Activated T-cell treated with anti-CD3 and anti-CD28 coated beads, Interleukin-2, amount 50 U/mL, for 72 hours (primary cell): ENCODE measurements at places on chromosomes 7 and 10.

GRCh38 chr7:68031180-68031943 lies 1034.7 kb downstream of the TYW1 start:
- DNase-seq = no peak

DNA sequence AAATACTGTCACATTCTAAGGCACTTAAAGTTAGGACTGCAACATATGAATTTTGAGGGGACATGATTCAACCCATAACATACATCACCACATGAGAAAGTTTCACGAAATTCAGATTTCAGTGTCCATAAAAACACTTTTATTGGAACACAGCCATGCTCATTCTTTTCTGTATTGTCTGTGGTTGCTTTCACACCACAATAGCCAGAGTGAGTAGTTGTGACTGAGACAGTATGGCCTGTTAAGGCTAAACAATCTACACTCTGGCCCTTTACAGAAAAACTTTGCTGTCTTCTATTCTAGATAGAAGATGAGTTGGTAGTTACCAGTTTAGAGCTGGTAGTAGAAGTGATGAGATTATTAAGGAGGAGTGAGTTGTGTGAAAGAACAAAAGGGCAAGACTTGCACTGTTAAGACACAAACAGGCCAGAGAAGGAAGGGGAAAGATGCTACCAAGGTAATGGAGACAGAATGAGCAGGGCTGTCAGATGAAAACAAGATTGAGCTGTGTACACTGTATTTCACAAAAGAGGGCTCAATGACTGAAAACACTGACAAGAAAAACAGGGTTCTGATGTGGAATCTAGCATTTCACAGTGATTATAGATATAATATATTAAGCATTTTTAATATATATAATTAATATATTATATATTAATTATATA lies 108.6 kb downstream of the PPP1R3A start:
- no peak for DNase-seq

- no peak for DNase-seq
Measured at GRCh38 chr10:71432101-71432905, 35.6 kb downstream of the CDH23 start.

DNA sequence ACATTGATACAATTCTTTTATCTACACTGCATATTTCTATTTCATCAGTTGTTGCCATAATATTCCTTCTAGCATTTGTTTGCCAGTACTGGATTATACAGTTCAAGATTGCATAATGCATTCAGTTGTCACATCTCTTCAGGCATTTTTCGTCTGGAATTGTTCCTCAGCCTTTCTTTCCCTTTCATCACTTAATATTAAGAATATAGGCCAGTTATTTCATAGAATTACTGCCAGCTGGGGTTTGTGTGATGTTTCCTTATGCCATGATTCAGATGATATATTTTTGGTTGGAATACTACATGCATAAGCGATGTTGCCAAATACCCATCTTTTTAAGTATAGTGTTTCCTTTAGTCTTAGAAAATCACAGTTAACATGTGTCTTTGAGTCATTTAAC lies 20.8 kb downstream of the KIFBP start:
- no peak for DNase-seq

DNA sequence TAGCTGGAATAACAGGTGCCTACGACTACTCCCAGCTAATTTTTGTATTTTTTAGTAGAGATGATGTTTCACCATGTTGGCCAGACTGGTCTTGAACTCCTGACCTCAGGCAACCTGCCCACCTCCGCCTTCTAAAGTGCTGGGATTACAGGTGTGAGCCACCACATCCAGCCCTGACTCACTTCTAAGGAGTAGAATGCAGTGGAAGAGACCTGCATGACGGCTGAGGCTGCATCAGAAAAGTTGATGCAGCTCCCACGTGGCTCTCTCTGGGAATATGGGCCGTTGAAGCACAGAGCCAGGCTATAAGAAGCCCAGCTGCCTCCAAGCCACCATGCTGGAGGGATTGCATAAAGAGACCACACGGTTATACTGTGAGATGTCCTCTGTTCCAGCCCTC lies 21.6 kb upstream of the ASL start:
- no peak for DNase-seq

DNA sequence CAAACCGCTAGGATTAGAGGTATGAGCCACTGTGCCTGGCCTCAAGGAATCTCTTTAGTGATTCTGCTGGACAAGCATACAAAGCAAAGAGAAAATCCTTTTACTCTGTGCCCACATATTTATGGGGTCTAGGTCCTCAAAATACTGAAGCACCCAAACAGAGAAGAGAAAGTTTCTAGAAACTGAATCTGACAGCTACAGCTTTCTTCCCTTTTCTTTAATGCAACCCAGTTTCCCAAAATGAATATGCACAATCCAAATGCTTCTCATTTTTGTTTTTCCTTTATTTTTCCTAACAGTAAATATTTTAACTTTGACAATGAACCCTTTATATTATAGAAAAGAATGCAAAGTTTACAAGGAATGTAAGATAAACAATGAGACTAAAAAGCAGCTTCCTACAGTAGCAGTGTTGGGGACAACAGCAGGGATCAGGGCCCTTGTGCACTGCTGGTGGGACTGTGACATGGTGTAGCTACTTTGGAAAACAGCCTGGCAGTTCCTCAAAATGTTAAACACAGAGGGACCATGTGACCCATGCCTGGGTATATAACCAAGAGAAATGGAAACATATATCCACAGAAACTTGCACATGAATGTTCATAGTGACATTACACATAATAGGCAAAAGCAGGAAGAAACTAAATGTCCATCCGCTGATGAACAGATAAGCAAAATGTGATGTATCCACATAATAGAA lies 325.2 kb downstream of the PRPF18 start:
- no peak for DNase-seq

GRCh38 chr10:46323176-46323575 lies 36.4 kb downstream of the ANTXRL start:
- DNase-seq = no peak

- DNase-seq = no peak
Measured at GRCh38 chr7:90111-91063, 102.0 kb upstream of the FAM20C start.

DNA sequence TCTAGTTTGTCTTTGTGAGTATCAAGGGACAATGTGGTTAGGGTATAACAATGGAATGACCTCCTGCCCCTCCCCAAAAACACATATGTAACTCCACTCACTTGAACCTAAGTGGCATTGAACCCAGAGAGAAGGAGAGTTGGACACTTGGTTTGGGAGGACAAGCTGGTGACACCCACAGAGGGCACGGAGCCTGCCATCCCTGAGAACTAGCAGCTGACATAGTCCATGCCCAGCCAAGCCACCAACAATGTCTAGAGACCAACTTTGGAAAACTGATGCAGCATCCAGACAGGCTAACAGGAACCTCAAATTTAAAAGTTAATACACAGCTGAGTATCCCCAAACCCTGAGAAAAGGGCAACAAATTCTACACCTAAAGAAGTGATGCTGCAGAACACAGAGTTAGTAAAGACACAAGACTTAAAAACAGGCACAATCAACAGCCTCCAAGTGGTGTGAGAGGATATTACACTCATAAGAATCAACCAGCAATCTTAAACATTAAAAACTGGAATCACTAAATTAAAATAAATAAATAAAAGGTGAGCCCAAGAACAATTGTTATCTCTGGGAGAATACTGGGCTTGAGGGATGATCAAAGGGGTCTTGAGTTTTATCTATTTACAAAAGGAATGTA lies 27.2 kb downstream of the NUDCD3 start:
- DNase-seq = no peak

DNA sequence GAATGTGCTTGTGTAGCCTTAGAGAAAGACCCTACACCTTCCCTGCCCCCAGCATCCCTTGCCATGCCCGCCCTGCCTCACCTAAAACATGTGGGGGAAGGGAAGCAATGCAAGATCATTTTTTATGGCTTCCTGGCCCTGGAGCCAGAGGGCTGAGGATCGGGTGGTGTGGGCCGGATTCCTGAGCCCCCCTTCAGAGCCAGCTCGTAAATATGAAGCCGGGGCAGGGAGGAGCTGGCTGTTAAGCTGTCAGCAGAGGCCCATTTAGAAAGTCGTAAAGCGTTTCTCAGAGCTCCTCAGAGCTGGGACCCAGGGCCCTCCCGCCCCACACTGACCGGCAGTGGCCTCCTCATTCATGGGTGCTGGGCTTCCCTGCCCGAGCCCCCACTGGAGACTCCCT lies 23.9 kb downstream of the UNC5B start:
- DNase-seq = no peak

- no peak for DNase-seq
Measured at GRCh38 chr10:71079761-71080380, 132.5 kb upstream of the UNC5B start.

GRCh38 chr7:94011714-94012353 lies 7.7 kb upstream of the BET1 start:
- DNase-seq = no peak

GRCh38 chr10:80132299-80133139 lies at the start of gene PLAC9:
Gene PLAC9 (plus strand): TSS chr10:80132730. CDS start chr10:80132763, 33 bp downstream.
- no peak for DNase-seq

DNA sequence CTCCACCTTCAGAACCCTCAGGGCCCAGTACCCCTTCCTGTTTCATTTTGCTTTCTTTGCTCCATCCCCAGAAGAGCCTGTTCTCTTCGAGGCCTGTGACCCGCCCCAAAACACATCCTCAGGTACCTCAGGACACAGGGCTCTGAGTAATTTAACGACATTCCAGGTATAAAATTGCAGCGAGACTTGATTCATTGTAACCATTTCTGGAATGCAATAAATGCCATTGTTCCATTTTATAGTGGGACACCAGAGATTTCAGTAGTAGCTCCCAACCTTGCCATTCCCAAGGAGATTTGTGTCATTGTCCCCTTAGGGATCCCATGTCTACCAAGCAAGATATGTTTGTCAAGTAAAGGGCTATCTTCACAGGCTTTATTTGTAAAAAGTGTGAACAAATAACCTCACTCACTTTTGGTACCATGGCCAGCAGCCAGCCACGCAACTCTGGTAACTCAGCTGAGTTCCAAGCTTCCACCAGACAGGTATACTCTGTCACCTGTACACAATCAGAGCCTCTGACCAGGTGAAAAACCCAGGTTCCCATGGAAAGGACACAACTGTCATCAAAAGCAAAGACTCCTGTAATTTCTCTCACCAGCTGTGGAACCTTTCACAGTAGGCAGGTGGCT lies 441.3 kb downstream of the PLXNA4 start:
- no peak for DNase-seq

DNA sequence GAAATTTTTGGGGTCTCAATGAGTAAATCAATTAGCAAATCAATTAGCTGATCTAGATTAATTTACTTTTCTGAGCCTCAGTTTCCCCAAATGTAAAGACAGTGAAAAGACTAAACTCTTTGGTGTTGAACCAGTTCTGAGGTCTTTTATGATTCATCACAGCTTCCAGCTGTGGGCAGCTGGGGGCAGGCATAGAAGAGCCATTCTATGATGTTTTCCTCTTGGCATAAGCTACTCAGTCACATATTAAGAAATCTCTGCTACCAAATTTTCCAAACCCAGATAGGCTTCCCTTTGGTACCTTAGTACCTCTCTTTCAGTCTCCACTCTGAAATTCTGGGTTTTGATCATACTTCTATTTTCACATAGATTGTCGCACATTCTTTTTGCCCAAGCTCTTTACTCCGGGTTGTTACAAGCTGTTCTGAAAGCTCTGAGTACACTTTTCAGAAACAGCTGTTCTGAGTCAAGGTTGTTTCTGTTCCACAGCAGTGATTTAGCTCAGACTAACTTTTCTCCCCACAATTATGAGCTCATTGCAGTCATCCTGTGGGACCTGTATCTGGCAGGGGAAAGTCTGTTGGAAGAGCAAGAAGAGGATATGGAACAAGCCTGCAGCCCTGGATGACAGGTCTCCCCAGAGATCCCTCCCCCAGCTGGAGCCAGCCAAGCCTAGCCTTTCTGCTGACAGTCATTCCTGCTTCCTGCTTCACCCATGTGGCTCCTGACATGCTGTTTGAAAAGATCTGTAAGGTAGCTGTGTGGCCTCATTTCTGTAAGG lies 599.6 kb upstream of the GHITM start:
- DNase-seq = no peak

DNA sequence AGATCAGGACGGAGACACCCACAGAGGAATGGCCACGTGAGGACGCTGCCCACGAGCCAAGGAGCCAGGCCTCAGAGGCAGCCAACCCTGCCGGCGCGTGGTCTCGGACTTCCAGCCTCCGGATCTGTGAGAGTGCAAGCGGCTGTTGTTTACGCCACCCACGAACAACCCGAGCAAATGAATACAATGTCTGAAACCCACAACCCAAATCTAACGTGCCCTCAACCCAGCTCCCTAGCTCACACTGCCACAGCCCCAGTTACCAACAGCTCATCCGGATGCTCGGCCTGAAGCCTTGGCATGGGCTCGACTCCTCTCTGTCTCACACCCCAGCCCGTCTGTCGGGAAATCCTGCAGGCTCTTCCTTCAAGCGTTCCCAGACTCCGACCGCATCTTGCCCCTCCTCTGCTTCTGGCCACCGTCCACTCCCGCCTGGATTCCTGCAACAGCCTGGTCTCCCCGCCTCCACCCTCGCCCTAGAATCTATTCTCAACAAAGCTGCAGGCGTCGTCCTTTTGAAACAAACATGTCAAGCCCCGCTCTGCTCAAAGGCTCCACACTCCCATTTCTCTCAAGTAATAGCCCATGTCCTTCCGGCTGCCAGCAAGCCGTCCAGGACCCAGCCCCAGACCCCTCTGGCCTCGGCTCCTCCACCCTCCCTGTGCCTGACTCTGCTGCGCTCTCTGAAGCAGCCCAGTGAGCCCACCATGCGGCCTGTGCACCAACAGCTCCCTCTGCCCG lies 35.3 kb downstream of the STK32C start:
- no peak for DNase-seq

DNA sequence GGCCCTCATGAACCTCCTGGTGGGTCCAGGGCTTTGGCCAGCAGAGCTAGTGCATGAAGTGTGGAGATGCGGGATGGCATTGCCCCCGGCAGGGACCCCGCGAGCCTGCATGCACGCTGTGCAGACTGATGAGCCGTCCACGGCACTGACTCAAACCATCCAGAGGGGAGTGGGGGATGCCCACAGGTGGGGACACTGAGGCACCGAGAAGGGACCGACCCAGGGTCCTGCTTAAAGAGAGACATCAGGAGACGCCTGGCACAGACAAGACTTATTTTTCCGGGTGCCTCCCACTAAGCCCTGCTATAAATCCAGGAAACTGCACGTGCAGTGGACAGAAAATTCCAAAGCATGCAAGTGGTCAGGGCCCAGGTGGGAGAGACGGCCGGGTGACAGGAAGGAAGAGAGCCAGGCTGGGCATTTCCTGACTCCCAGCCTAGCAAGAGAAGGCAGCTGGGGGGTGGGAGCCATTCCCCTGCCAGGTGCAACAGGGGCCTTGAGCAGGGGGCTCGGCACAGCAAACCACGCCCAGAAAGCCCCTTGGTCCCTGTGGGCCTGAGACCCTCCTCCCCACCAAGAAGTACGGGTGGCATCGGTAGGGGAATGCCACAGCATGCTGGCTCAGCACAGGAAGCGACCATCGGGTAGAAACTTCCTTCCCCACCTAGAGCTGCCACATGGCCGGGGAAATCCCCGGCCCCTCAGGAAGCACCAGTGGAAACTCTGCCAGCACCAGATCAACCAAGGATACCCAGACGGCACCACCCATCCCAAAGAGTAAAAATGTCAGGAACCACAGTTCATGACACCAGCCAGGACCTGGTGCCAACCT lies 91.5 kb downstream of the FOXL3 start:
- DNase-seq = no peak

- no peak for DNase-seq
Measured at GRCh38 chr7:107643938-107644308, 16.7 kb upstream of the SLC26A4 start.

- DNase-seq = no peak
Measured at GRCh38 chr7:40197527-40197926, 62.7 kb downstream of the SUGCT start.
